ENCODE measurements at places on chromosomes 7 and 10. TPM values are rescaled to one million over a fixed set of nuclear protein-coding genes. Genes with fewer than 3 reads are reported as not detected.

Gene PMPCB
- 38.3 TPM for total RNA-seq

Gene TRIM50
- total RNA-seq, result not detected

Gene CCDC186
- total RNA-seq, result 6.9 TPM

Gene NKX6-2
- total RNA-seq, result not detected

Gene CRHR2
- total RNA-seq, result not detected

Gene MAP3K8
- total RNA-seq, result 3.1 TPM

Gene ITPRID1
- not detected for total RNA-seq

Gene STEAP4
- total RNA-seq, result not detected

Gene C10orf71
- total RNA-seq, result not detected

Gene LIPM
- total RNA-seq, result not detected

Gene CFAP69
- total RNA-seq, result 0.27 TPM

Gene PDZD7
- 0.07 TPM for total RNA-seq

Gene CC2D2B
- not detected for total RNA-seq

Gene CTTNBP2
- 0.27 TPM for total RNA-seq

Gene PPP3CB
- total RNA-seq, result 11.9 TPM

Gene CLDN4
- 0.10 TPM for total RNA-seq

Gene CTAGE4
- not detected for total RNA-seq

Gene LRRN3
- total RNA-seq, result not detected

Gene LDB1
- 16.5 TPM for total RNA-seq

Gene SRRM3
- 0.93 TPM for total RNA-seq

Gene ASZ1
- not detected for total RNA-seq

Gene GPR85
- total RNA-seq, result 0.30 TPM

Gene TMEM213
- not detected for total RNA-seq

Gene PLEKHS1
- total RNA-seq, result not detected

Gene CCL24
- not detected for total RNA-seq
